NCI-H146 (cell line): ENCODE measurements at places on chromosomes 16 and 17.
A peak's percentile ranks its signal among the peaks of the same experiment; 100 is the strongest.

DNA sequence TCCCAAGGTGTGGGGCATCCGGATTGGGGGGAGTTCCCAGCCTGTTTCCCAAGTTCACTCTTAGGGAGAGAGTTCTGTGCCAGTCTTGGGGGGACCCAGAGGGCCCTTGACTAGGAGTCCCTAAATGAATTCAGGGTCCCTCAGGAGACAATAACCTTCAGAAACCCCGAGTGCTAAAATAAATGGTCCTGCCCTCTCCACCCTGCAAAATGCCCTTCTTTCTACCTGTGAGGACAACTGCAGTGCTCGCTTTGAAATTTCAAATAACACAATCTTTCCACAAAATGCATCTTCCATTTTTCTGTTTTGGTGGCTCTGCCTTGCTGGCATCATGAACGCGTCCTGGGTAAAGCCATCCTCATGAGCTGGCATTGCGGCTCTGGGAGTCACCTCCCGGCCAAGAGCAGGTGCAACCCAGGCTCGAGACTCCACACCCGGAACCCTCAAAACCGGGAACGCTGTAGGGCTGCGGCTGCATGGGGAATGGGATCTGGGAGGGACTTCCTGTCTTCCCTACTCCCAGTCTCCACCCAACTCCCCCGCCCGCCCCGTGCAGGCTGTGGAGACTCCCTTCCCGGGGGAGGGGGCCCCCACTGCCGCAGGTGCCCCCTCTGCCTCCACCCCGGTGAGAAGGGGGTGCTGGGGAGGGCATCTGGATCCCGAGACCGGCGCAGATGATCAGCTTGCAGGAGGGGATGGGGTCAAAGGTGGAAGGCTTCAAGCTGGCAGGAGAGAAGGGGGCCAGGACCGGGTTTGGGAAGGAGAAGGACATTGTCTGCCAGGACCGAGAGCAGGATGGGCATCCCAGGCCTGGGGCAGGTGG is at the start of gene ZNF205:
Gene ZNF205 (plus strand): TSS at position 529 of the 823 bp plus-strand sequence. CDS start 845 bp downstream, outside the sequence.
- peak; percentile 93 for DNase-seq

DNA sequence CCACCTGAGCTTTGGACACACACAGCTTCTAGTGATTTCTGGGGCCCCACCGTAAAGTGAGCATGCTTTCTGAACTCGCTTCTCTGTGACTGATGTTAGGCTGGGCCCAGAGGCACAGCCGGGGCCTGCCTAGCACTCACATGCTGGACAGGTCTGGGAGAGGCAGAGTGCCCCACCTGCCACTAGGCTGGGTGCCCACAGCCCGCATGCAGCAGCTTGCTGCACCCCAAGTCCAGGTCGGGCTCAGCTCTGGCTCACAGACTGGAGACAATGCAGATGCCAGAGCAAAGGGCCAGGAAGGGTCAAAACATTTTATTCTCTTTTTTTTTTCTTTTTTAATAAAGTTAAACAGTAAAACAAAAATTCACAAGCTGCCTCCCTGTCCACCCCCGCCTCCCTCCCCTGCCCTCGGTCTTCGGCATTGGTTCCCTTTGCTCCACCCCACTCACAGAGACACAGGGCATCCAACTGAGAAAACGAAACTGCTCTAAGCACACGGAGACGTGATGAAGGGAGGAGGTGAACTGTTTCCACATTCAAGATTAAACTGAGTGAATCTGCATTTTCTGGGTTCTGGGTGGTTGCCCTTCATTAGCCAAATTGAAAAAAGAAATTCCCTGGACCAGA is 9.7 kb downstream of the CNP start:
- no peak for DNase-seq

- peak; percentile 44 for DNase-seq
These were observed 192.8 kb downstream of the MAP2K6 start for GRCh38 chr17:69607162-69607834.

- DNase-seq: no peak
These were observed 5.9 kb upstream of the SLC16A5 start for GRCh38 chr17:75081611-75082540.

- DNase-seq: no peak
These were observed 85.7 kb downstream of the NCOR1 start for GRCh38 chr17:16129441-16130205.

- DNase-seq: no peak
These were observed 92.9 kb downstream of the IRF8 start for GRCh38 chr16:85991856-85992255.

DNA sequence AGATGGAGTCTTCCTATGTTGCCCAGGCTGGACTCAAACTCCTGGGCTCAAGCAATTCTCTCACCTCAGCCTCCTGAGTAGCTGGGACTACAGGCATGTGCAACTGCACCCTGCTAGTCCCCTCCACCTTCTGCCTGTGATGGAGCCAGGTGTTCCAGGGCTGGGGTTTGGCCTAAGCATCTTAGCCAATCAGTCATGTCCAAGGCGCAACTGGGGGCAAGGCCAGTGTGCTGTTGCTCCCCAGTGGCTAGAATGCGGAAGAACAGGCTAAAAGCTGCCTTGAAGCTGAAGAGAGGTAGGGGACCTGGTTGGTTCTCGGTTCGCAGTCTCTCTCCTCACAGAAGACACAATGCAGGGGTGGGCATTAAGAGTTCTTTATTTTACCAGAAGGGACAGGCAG is 18.6 kb downstream of the FLOT2 start:
- DNase-seq: peak; percentile 47

- DNase-seq: no peak
These were observed 249.0 kb downstream of the BCAS3 start for GRCh38 chr17:60926466-60927183.

DNA sequence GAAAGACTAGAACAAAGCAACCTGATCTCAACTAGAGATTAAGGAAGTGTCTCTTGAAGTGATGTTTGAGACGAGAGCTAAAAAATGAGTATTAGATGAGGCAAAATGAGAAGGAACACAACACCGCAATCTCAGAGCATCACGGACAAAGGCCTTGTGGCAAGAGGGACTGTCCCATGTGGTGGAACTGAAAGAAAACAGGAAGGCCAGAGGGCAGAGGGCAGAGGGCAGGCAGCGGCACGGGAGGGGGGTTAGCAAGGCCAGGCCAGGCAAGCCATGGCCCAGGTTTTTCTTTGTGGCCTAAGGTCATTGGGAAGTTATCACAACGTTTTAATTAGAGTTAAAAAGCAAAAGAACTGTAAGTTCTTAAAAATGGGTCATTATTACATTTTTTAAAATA is 22.5 kb downstream of the RPA1 start:
- DNase-seq: no peak

- no peak for DNase-seq
These were observed 85.0 kb upstream of the MYOCD start for GRCh38 chr17:12580640-12581039.

DNA sequence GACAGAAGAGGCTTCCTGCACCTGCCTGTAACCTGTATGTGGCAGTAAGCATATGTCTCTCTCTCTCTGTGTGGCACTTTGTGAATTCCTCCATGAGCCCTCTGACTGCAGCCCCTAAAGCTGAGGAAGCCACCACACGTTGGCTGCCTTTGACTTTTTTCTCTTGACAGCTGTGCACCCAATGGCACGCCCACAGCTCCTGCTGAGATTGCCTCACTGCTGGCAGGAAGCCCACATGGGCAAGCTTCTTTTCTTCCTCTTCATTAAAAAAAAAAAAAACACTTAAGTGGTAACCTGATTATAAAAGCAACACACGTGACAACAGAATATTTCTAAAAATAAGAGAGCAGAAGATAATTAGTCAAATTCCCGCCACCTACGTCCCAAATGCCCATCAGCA is 34.0 kb upstream of the PIRT start:
- DNase-seq: no peak

DNA sequence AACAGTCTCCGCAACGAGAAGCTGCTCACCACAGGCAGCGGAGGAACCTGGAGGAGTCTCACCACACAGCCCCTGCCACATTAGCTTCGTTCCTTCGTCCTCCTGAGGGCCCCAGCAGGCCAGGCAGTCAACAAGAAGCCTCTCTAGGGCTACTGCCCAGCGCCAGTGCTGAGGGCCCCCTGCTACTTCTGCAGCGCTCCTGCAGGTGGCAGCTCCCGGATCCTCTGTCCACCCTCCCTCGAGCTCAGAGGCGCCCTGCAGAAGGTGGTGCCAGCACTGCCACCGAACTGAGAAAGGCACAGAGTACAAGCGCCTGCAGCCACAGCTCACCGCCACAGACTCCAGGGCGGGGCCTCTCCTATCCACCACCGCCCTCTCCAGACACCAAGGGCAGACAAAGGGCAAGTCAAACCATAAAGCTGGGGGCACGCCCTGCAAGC is 27.3 kb downstream of the KDM8 start:
- DNase-seq: no peak

DNA sequence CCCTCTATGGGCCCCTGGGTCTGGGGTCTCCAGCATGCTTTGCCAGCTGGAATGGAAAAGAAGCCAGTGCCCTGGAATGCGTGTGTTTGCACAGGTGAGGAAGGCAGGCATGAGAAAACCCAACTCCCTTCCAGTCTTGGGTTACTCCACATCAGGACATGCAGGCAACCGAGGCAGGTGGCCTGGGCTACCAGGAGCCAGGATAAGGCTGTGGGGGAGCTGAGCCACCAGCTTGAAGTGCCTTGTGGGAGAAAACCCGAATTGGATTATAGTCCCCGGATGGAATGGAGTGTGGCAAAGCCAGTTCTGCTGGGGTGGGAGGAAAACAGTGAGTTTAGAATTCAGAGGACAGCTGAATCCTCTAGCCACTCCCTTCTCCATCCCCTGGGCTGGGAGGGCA is 7.2 kb downstream of the SRCIN1 start:
- peak; percentile 92 for DNase-seq

DNA sequence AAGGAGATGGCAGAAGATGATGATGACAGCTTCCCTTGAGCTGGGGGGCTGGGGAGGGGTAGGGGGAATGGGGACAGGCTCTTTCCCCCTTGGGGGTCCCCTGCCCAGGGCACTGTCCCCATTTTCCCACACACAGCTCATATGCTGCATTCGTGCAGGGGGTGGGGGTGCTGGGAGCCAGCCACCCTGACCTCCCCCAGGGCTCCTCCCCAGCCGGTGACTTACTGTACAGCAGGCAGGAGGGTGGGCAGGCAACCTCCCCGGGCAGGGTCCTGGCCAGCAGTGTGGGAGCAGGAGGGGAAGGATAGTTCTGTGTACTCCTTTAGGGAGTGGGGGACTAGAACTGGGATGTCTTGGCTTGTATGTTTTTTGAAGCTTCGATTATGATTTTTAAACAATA is 16.9 kb downstream of the PSMD3 start:
- no peak for DNase-seq

GRCh38 chr17:11980813-11981212 is 16.5 kb downstream of the ZNF18 start:
- no peak for DNase-seq

- DNase-seq: no peak
These were observed 307.5 kb upstream of the DYNLRB2 start for GRCh38 chr16:80233097-80233835.

GRCh38 chr17:74369221-74369620 is 1.9 kb downstream of the GPR142 start:
- no peak for DNase-seq

DNA sequence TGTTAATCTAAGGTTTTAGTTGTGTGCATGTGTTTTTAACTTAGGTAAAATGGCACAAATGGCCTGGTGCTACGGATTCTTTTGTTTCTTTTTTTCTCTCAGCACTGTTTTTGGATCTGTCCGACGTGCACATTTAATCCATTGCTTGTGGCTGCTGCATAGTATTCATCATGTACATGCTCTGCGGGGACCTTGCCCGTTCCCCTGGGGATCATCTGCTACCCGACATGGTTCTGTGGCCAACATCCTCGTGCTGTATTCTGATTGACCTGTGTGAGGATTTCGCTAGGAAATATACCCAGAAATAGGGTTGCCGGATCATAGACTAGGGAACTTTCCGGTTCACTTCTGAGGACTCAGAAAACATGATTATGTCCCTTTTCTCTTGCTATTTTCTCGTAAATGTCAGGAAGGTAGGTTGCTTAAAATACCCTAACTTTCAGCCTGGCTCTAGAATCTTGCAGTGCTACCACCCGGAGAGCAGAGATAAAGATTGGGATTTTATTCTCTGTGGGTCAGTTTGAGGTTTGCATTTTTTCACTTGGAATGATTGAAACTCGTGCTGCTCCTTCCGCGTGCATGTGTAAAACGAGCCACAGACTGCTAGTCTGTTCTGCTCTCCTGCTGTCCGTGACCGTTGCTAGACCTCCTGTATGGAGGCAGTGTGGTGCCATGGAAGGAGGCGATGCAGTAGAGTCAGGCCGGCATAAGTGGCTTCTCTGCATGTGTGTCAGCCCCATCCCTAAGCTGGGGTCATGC is 42.9 kb downstream of the LDHD start:
- no peak for DNase-seq

- DNase-seq: peak; percentile 14
These were observed 3.3 kb upstream of the BRD7 start for GRCh38 chr16:50371936-50372595.

DNA sequence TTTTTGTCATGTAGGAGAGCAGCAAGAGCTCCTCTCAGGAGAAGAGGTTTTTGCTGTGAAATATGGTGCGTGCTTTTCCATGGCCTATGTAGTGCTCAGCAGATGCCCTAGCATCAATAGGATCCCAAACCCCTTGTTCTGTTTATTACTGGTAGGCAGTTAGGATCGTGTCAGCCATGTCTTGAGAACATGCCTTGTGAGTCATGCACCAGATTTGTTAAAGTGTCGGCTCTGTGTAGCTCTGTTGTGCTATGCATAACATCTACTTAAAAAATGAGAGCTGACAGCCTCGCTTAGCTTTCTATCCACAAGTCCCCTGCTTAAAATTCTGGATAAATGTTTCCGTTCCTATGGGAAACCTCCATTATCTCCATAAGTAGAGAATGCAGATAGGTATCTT is 4.4 kb upstream of the EIF4A3 start:
- DNase-seq: no peak

GRCh38 chr17:67441052-67441895 is 64.2 kb downstream of the PITPNC1 start:
- no peak for DNase-seq

GRCh38 chr17:15981208-15981607 is 18.3 kb downstream of the ZSWIM7 start:
- DNase-seq: no peak

DNA sequence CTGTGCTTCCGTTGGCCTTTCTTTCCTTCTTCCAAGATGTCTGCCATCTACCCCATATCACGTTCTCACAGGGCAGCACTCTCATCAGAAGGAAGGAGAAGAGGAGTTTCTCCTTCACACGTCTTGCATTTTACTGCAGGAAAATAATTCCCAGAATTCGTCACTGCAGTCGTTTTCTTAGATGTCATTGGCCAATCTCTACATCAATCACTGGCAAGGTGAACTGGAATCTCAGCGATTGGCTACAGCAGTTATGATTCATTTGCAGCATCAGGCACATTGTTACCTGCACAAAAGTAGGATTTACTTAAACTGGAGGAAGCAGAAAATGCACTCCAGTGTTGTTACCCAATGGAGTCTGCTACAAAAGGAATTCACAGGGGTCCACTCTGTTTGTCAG is 277.2 kb upstream of the RBFOX1 start:
- DNase-seq: peak; percentile 27

- DNase-seq: no peak
These were observed 177.3 kb downstream of the CPPED1 start for GRCh38 chr16:12626411-12626810.
